GM23248 (cell line): ENCODE measurements at places on chromosomes 3 and 15.

- DNase-seq: no peak
Observed at GRCh38 chr3:127172211-127172610, 20.7 kb upstream of the PRR23E start.

- DNase-seq: no peak
Observed at GRCh38 chr15:52318729-52319500, 23.3 kb upstream of the MYO5C start.

GRCh38 chr3:54988838-54989630, 61.2 kb upstream of the LRTM1 start:
- DNase-seq: peak; percentile 87

- no peak for DNase-seq
Observed at GRCh38 chr15:38427380-38427779, 26.5 kb upstream of the FAM98B start.

DNA sequence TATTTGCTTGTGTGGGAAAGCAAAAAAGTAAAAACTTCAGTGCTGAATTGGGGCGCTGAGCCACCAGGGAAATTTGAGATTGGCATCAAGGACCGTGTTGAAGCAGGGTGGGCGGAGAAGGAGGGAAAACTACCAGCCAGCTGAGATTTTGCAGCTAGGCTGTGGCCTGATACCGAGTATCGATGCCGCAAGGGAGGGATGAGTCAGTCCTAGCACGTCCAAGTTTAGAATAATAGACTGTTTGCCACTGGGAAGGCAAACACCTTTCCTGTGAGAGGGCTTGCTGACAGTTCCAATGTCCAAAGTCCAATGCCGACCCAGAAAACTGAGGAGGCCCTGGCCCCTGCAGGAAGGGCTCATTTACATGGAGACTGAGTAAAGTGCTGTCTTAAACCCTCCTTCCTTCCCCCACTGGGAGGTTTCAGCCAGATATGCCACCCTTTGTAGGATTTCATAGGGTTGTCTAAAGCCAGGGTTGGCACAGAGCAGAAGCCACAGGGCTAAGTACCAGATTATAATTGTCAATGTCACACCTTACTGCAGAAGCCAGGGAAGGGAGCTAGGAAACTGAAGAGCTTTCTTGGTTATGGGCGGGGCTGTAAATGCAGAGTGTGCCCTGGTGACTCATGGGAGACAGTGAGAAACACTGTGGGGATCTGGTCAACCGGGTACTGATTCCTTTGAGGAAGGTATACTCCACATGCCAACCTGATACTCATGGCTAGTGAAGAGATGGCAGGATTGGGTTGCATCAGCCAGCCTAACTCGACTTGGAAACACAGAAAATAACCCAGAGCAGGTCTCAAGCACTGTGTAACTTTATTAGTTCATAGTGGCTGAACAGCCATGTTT, 28.4 kb upstream of the PIK3CB start:
- peak; percentile 89 for DNase-seq

- no peak for DNase-seq
Observed at GRCh38 chr3:148255981-148256969, 441.4 kb upstream of the AGTR1 start.
